Panc1 (cell line): ENCODE measurements at places on chromosomes 1 and 21.

DNA sequence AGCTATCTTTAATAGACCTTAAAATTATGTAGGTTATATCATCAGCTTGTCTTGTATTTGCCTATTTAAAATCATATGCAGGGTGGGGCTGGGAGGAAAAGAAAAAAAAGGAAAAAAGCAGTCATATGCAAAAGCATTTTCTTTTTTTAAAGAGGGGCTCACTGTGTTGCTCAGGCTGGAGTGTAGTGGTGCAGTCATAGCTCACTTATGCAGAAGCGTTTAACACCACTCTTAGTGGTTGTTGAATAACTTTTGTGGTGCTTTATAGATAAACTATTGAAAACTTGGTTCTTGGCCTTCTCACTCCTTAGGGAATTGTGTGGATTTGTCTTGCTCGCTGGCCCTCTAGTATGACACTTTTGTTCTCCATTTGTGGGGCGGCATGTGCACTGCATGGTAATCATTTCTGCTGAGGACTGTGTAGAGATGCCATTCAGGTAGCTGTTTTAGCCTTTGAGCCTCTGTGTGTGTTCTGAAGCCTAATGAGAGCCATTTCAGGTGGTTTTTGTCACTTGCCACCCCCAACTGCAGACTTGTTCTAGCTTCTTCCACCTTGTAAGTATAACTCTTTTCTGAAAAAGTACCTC, 77.8 kb downstream of the KIF1B start:
- no peak for DNase-seq

DNA sequence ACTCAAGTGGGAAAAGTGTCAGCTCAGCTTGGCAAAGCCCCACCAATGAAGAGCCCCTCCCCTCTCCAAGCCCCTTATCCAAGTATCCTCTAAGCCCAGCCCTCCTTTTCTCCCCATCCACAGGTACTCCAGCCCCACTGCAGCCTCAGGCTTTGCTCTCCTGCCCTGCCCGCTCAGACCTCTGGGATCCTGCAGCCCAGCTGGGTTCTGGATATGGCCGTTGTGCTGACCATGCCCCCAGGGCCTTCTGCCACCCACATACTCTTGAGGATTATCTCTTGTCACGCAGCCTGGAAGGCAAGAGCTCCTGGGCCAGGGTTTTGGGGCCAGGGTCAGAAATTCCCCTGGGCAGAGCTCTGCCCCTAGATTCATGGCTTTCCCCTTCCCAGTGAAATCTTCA, 4.7 kb downstream of the SHISA4 start:
- no peak for DNase-seq

- no peak for DNase-seq
Measured at GRCh38 chr1:97524211-97524610, 396.6 kb downstream of the DPYD start.

GRCh38 chr1:57986432-57986831, 560.1 kb downstream of the OMA1 start:
- no peak for DNase-seq

GRCh38 chr1:234549447-234550021, 60.4 kb downstream of the IRF2BP2 start:
- DNase-seq = no peak

DNA sequence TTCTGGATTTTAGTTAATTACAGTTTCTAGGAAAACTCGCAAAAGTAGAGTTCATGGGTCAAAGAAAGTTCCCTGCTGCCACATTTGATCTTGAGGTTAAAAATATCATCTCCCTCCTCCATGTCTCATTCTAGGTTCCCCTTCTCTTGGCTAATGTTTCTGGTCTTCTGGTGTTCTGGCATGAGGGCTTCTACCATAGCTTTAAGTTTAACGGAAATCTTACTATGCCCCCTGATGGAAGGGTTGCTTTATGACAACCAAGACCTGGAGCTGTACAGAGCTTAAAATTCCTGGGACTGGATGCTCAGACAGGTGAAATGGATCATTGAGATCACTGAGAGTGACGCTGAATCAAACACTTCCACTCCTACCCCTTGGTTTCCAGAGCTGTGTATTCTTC, 1881.7 kb downstream of the MRPL39 start:
- no peak for DNase-seq

GRCh38 chr1:231653632-231654031, 27.0 kb downstream of the DISC1 start:
- no peak for DNase-seq

DNA sequence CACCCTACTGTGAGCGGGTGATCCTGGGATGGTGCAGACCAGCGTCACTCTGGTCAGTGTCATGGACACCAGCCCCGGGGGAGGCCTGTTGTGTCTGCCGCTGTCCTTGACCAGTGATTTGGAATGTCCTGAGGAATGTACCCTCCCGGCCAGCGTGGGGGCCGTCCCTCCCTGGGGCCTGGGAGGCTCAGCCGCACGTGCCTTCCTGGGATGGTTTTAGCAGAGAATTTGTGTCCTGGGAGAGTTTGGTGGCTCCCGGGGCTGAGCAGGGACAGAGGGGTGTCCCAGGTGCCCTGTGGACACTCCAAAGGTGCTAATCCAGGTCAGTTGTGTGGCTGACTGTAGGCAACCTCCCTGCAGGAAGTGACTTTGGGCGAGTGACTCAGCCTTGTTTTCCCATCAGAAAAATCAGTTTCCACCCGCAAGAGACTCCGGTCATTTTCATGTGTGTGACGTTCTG, 6.2 kb downstream of the ARHGEF16 start:
- no peak for DNase-seq

- DNase-seq = no peak
Measured at GRCh38 chr1:182281541-182281940, 110.0 kb downstream of the GLUL start.

DNA sequence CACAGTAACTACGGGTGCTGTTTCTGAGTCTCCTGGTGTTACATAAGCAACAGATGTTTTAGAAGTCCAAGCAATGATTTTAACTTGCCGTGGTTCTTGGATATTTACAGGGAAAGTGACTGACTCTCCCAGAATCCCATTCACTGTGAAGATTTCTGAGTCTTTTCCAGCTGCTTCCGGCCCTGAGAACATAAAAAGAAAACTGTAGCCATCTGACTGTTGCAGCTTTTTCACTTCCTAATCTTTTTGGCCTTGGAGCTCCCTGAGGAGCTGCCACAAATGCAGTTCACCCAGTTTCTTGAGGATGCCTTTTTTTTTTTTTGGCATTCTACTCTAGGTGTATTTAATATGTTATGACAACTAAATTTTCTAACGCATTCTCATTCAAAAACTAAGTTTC, 13.7 kb downstream of the CD84 start:
- DNase-seq = no peak

DNA sequence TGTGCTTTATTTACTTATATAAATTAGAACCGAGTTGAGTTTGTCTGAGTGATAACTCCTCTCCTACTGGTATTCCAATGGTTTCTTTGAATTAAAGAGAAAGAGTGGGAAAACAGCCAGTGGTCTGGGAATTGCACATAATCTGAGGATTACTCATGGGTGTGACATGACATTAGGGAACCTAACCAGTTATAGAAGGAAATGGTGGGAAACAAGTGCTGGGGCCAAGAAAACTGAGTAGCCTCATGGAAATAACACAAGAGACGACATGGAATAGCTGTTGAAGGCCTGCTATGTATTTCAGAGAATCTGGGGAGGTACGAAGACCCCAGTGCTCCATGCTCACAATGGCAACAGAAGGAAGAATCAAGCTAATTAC, 41.8 kb upstream of the LRRC52 start:
- no peak for DNase-seq

- DNase-seq = no peak
Measured at GRCh38 chr1:64030411-64030810, 173.0 kb upstream of the UBE2U start.

DNA sequence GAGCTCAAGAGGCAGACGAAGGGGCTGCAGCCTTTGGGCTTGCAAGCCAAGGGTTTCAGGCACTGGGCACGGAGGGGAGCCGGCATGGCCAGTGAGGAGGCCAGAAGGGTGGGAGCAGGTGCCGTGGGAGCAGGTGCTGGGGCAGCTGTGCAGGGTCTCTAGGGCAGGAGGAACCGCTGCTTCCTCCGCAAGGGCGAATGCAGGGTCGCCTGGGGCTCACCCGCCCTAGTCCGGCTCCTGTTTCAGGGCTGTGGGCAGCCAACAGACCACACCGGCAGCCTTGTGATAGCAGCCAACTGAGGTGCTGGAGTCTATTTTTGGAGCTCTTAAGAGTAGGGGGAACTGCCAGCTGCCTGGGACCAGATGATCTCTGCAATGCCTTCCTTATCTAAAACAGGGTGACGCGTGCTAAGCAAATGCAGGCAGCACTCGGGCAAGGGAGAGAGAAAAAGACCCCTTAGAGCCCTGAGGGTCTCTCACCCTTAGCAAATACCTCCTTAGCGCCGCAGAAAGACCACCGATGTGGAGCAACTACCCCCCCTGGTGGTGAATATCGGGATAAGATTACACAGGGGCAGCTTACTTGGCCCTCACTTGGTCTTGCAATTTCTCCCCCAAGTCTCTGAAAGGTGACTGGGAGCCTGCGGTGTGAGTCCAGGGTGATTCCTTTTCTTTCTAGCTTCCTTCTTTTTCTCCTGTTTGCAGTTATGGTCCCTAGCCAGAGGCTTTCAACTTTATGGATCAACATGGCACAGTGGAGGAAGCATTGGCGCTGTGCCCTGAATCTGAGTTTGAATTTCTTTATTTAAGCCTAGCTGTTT, 20.7 kb upstream of the MAPKAPK2 start:
- peak; percentile 54 for DNase-seq
